HTR-8/SVneo (cell line): ENCODE measurements at places on chromosomes 7 and 10.

DNA sequence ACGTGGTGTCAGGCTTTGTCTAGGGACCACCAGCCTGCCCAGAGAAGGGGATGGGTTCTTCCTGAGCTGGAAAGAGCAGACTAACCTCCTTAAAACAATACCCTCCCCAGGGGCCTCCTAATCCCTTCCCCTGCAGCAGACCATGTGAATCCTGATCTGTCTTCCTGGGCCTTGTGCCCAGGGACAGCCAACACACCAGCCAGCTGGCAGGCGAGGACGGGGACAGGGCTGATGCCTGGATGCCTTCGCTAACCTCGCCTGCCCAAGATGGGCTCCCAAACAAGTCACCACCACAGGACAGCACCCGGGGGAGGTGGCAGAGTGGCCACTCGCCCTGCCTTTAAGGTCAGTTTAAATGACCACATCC is 17.6 kb downstream of the PODXL start:
- no peak for DNase-seq

DNA sequence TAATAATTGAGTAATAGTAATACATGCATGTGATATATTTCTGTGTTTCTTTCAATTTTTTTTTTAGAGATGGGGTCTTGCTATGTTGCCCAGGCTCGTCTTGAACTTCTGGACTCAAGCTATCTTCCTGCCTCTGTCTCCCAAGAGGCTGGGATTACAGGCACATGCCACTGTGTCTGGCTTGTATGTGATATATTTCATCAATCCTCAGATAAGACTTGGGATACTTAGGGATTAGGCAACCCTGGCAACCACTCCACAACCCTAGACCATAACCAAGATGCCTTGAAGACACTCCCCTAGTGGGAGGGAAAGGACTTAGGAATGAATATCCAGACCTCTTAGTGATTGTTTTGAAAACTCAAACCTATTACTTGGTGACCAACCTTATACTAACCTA is 154.8 kb downstream of the CCDC3 start:
- DNase-seq = no peak

- DNase-seq = no peak
These were observed 268.4 kb downstream of the MAD1L1 start for GRCh38 chr7:1964211-1964912.

DNA sequence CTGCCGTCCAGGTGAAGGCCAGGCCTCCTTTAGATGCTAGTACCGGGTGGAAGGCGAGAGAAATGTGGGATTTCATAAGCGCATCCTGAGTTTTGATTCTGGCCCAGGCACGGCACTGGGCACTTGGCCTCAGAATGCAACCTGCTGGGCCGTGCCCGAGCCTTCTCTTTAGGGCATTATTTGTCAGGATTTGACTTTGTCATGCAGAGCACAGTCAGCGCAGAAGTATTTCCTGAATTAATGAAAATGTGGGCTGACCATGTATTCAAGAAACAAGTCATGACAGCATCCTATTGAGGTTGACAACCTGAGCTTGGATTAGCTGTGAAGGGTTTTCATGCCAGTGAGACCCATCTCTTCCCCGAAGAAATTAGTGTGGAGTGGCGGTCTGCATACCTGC is 34.4 kb downstream of the RCC1L start:
- DNase-seq = no peak

DNA sequence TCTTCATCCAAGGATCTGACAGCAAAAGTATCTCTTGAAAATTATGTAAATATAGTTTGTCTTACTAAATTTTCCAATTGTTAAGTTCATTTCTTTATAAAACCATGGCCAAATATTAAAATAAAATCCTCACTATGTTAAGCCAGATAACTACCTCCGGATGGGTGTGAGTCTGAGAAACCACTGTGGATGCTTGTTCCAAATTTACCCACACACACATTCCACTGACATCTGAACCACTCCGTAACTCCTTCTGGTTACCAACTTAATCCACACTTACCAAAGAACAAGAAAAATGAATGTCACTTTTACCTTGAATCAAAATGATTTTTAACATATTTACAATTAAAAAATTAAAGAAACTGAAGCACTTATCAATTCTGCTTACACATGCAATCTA is 19.7 kb downstream of the CYTH3 start:
- DNase-seq = no peak

DNA sequence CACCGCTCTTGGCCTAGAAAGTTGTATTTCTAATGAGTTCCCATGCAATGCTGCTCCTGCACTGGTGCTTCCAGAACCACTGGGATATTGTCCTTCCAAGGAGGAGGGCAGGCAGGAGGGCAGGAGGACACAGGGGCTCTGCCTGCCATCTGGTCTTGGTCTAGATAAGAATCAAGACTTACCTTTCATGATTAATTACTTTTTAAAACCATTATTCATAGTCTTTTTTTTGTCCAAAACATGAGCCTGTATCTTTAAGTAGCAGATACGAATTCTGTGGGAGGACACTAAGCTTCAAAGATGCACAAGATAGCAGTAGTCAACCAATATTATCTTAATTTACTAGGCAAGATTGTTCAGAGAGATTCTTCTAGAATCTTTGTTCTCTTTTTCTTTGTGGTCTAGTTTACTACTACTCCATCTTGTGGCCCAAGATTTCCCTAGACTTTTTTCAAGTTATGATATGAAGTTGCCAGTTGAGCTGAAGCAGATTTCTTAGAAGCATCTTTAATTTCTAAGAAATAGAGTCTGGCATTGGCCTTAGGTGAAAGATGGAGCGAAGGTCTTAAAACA is 57.6 kb downstream of the RBM33 start:
- DNase-seq = no peak

GRCh38 chr10:3494131-3494837 is 290.7 kb downstream of the KLF6 start:
- no peak for DNase-seq

- no peak for DNase-seq
These were observed 254.9 kb downstream of the TRIL start for GRCh38 chr7:28703037-28703765.

GRCh38 chr7:31028006-31028405 is 24.1 kb upstream of the ADCYAP1R1 start:
- no peak for DNase-seq

GRCh38 chr10:14556285-14556956 is 218.3 kb downstream of the FAM107B start:
- DNase-seq = no peak

- DNase-seq = no peak
These were observed 531.3 kb downstream of the ATRNL1 start for GRCh38 chr10:115624448-115624847.

- DNase-seq = no peak
These were observed 5.4 kb downstream of the KIF11 start for GRCh38 chr10:92598321-92598720.

DNA sequence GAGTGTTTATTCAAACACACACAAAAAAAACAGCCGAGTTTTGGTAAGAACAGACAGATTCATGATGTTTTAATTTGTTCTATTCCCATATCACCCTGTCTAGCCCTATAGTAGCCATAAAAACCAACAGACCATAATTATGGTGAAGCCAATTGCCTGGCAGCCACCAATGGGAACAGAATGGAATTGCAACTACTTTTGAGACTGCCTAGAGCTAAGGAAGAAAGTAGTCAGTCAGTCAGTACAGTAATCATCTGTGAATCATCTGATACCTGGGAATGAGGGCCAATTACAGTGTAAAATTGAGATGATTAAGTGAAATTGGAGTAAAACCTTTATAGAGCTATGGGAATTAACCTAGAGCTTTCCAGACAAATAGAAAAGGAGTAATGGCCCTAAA is 952.7 kb upstream of the KCND2 start:
- DNase-seq = no peak

DNA sequence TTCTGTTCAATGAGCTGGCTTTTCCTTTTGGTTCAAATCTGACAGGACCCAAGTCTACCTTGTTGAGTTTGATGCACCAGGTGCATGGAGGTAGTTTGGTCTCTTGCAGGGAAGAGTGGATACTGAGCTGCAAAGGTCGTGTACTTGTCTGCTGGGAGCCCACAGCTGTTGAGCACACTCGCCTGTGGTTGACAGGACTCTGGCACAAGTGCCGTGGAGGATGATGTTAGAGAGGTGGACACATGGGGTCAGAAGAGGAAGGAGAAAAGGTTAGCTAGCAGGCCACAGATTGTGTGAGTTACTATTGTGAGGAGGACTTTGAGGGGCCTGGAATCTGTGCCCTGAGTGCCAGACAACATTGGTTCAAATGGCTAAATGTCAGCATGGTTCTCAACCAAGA is 197.3 kb downstream of the CREB5 start:
- no peak for DNase-seq

- DNase-seq = no peak
These were observed 789 bp downstream of the TCF7L2 start for GRCh38 chr10:112950714-112951358.

GRCh38 chr7:46494028-46494427 is 573.0 kb upstream of the IGFBP3 start:
- no peak for DNase-seq

- DNase-seq = no peak
These were observed 38.0 kb upstream of the SLC25A13 start for GRCh38 chr7:96359876-96360275.

- no peak for DNase-seq
These were observed 14.2 kb downstream of the ENTPD7 start for GRCh38 chr10:99673492-99673891.

GRCh38 chr7:150345012-150345411 is 3.6 kb upstream of the RARRES2 start:
- no peak for DNase-seq

DNA sequence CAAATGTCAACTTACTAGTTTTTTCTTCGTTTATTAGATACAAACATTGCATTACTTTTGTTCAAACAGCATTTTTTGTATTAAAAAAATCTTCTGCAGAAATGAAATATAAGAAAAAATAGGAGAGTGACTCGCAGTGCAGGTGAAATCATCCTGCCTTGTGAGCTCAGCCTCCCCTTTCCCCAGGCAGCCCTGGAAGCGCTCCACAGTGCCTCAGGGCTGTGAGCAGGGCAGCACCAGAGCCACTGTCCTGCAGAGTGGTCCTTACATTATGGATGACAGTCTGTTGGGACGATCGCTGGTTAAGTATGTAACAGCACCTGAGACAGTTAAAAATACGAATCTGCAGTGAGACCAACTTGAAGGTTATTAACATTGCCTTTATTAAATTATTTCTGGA is 695.4 kb upstream of the POM121L12 start:
- DNase-seq = no peak
